HT-29 (cell line): ENCODE measurements at places on chromosomes 7 and 10.

- DNase-seq, result no peak
Observed at GRCh38 chr10:125062914-125063230, 97.5 kb downstream of the CTBP2 start.

DNA sequence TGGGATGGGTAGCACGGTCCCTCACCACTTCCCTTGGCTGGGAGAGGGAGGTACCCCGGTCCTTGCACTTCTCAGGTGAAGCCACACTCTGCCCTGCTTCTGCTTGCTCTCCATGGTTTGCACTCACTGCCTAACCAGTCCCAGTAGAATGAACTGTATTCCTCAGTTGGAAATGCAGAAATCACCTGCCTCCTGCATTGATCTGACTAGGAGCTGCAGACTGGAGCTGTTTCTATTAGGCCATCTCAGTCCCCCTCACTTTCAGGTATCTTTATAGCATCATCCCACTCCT lies 264.9 kb downstream of the ZWINT start:
- no peak for DNase-seq

DNA sequence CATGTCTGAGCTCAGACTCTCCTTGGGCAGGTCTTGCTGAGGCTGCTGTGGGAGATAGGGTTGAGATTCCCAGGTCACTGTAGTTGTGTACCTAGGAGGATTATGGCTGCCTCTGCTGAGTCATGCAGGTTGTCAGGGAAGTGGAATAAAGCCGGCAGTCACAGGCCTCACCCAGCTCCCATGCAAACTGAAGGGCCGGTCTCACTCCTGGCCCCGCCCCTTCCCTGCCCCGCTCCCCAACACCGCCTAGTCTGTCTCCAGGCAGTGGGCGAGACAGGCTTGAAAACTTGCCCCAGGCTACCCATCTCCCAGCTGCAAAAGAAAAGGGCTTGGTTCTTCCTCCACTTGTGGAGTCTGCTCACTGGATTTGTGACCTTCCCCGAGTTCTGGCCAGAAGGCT lies 41.6 kb upstream of the SDHAF3 start:
- DNase-seq, result peak; percentile 48

DNA sequence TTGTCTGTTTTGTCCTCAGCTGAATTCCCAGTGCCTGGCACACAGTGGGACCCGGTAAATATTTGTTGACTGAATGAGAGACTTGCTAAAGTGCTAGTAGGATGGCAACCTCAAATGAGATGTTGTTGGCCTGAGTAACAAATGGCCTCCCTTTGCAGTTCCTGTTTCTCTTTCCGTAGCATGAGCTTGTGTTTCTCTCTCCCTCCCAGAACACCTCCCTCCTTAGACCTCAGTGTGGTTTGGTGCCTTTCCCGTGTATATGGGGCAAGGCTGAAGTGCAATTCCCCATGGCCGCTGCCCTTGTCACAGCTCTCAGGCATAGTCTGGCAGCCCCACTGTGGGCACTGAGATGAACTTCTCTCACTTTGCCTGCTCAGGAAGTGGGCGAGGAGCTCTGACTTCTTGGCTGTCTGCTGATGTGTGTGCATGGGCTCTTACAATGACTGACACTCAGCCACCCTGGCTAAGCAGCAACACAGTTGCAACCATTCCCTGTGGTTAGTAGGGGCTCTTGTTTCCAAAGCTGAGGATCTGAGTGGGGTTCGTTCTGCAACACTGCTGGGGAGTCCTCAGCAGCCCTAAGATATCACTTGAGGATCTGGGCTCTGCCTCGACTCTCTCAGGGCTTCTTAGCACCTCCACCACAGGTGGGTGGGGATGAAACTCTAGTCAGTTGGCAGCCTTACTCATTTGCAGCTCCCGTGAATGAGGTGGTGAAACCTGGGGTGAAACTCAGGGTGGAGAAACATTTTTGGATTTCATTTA lies 136.1 kb downstream of the ICA1 start:
- DNase-seq, result no peak

- no peak for DNase-seq
Observed at GRCh38 chr7:101405474-101406067, 42.9 kb downstream of the COL26A1 start.

GRCh38 chr7:34043461-34044305 lies 138.3 kb downstream of the BMPER start:
- no peak for DNase-seq

DNA sequence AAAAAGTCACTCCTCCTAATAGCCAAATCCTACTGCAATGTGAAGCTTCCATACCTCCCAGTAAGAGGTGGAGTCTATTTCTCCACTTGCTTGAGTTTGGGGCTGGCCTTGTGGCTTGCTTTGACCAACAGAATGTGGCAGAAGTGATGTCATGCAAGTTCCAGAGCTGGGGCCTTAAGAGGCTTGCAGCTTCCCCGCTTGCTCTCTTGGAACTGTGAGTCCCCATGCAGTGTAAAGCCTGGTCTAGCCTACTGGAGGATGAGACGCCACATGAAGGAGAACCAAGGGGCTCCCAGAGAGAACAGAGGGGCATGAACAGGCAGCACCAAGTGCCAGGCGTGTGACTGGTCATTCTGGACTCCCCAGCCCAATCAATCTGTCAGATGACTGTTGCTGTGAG lies 58.6 kb upstream of the OPALIN start:
- DNase-seq, result no peak

DNA sequence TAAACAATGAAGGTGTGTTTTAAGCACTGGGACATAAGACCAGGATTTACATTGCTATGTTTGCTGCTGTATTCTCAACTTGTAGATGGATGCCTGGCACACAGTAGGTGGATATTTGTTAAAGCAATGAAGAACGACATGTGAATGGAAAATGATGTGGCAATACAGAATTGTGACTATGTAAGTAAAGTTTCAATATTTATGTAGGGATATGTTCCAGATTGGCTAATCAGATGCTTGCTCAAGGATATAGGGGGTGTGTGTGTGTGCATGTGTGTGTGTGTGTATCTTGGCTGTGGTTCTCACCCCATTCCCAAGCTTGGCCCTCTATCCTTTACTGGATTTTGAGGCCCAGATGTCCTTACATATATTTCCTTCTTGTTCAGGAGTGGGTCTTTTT lies 42.7 kb upstream of the LAMB1 start:
- DNase-seq, result no peak

- DNase-seq, result no peak
Observed at GRCh38 chr10:48533951-48534720, 70.7 kb downstream of the ARHGAP22 start.

- no peak for DNase-seq
Observed at GRCh38 chr7:1320616-1321240, 88.1 kb downstream of the UNCX start.

DNA sequence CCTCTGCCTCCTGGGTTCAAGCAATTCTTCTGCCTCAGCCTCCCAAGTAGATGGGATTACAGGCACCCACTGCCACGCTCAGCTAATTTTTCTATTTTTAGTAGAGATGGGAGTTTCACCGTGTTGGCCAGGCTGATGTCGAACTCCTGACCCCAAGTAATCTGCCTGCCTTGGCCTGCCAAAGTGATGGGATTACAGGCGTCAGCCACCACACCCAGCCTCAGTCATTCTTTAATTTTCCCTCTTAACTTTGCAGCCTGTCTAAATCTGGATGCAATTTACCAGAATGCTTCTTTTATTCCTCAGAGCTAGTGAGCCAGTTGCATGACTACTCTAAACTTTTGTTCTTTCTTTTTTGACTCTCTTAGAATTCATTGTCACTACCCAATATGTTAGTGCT lies 90.5 kb upstream of the CSTF2T start:
- no peak for DNase-seq

DNA sequence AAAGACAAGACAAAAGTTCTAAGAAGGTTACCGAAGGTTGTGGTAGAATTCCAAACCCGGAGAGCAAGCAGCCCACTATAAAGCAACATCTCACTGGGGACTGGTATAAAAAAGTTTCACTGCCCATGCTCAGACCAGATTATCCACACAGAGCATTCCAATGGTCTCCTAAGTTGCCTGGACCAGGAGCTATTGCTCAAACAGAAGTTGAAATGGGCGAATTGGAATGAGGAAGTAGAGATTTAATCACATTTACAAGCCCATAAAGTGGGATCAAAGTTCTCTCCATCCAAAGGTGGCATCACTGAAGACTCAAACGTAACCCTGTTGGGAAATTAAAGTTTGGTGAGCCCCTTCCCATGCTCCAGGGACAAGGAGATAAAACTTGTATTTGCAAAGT lies 19.8 kb downstream of the OR2F1 start:
- peak; percentile 96 for DNase-seq

DNA sequence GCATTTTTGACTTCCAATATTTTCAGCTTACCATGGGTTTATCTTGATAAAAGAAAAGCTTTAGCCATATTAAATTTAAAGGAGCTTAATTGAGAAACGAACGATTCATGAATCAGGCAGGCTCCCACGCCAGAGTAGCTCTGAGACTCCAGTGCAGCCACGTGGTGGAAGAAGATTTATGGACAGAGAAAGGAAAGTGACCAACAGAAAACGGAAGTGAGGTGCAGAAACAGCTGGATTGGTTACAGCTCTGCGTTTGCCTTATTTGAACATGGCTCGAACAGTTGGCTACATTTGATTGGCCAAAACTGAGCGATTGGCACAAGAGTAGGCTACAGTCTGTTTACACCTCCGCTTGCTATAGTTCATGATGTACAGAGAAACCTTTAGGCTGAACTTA lies 395.4 kb downstream of the GATA3 start:
- DNase-seq, result no peak
